GDM1 (cell line): ENCODE measurements at places on chromosomes 4 and X.

GRCh38 chr4:105588252-105588651 lies 35.8 kb downstream of the ARHGEF38 start:
- DNase-seq, result no peak

GRCh38 chr4:70706516-70706915 lies 15.2 kb upstream of the RUFY3 start:
- DNase-seq, result no peak

- no peak for DNase-seq
Measured at GRCh38 chr4:188197566-188197965, 58.3 kb downstream of the TRIML1 start.

- no peak for DNase-seq
Measured at GRCh38 chr4:93480452-93480851, 348.1 kb upstream of the ATOH1 start.

DNA sequence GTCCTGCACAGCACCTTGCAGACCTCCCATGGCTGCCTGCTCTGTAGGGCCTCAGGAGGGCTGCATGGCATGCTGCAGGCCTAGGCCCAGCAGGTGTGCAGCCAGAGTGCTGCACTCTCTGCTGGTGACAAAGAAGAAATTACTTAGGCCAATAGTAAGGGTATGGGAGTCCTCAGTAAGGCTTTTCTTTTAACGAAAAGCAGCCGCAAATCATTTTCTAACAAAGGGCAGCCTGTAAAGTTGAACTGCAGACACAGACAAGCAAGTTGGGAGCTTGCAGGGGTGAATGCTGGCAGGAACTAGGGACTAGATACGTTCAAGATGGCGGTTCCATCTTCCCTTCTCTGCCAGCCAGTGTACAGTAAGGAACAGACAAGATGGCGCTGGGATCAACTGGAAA lies 22.4 kb upstream of the UBA6 start:
- DNase-seq, result no peak

GRCh38 chr4:123838474-123838873 lies 441.9 kb downstream of the SPRY1 start:
- DNase-seq, result no peak
